ENCODE measurements at places on chromosomes 7 and 10.

- no peak for DNase-seq
These were observed 86.6 kb upstream of the ZNF92 start for GRCh38 chr7:65287023-65287422.

GRCh38 chr10:44132361-44133289 lies 252.3 kb downstream of the CXCL12 start:
- no peak for DNase-seq

DNA sequence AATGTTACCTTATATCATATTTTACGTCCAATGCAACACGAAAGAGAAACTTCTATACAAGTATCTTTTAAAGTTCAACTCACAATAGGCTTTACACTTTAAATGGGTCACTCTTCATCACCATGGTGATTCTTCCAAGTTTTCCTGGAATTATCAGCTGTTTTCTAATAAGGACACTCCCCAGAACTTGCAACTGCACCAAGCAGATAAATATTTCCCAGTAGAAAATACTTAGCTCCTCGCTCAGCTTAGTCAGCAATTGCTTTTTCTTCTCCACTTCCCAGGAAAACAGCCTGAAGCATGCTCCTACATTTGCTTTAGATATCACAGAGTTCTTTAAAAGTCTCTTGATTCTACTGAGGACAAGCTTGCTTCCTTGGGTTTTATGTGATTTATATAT lies 25.7 kb upstream of the ADD3 start:
- DNase-seq: no peak

GRCh38 chr7:29606287-29606721 lies 42.7 kb downstream of the PRR15 start:
- DNase-seq: no peak
